ENCODE measurements at places on chromosomes 11 and 22.

DNA sequence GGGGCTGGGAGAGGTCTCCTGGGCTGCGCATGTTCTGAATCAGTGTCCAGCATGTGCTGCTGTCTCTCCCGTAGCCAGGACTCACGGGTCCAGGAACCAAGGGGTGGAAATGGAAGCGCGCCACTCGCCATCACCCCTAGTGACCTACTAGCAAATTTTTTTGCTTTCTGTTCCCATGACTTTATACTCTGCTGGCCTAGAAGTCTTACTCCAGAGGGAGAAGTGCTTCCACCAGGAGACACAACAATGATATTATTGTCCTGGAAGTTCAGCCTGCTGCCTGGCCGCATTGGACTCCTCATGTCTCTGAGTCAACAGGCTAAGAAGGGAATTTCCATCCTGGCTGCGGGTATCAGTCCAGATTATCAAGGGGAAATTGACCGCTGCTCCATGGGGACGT is 729.7 kb downstream of the BRD1 start:
- no peak for DNase-seq

DNA sequence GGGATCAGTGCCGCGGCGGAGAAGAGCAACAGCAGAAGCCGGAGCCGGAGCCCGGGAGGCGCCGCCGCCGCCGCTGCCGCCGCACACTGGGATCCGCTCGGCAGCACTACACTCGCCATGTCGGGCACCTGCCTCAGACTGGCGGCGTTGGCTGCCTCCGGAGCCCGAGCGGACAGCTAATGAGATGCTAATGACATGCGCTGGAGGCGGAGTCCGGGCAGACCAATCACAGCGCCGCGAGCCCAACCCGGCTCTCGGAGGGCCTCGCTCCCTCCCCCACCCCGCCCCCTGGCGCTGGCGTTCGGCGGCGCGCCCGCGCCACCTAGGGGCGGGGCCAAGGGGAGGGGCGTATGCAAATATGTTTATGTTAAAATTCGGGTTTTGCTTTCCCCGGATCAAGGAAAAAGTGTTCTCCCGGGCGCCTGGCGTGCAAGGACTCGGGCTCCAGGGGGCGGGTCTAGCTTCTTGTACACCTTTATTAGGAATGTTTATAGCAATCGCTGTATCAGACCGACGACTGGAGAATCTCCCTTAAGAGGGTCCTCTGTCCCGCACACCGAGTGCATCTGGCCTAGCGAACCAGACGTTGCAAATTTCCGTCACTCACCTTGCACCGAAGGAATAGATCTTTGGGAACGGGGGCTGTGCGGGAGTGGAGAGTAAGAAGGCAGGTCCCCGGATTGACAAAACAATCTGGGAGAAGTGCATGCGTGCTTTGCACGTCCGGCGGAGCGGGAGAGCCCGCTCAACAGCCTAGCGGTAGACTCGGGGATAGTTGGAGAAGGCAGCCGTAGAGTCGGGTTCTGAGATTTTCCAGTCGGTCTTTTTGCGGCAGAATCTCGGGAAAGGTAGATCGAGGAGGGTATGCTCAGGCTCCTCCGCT is at the start of gene CADM1:
Gene CADM1, minus strand, starts transcription at position 140 of the 883 bp plus-strand sequence.
- peak; percentile 67 for DNase-seq

DNA sequence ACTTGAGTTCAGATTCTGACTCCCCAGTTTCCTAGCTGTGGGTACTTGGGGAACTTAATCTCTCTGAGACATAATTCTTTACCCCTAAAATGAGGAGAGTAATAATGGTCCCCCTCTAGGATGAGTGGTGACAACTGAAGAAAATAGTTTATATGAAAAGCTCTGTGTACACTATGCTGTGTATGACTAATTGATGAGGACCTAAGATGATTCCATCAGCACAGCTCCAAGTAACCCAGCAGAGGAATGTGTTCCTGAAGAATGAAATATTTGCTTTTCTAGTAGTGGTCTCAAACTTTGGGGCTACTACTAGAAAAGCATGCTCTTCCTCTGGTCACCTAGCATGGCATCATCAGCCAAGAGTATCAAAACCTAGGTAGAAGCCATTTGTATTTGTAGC is 217.3 kb upstream of the NARS2 start:
- no peak for DNase-seq

- DNase-seq = no peak
Observed at GRCh38 chr11:4433856-4434255, 15.2 kb upstream of the OR52K2 start.

DNA sequence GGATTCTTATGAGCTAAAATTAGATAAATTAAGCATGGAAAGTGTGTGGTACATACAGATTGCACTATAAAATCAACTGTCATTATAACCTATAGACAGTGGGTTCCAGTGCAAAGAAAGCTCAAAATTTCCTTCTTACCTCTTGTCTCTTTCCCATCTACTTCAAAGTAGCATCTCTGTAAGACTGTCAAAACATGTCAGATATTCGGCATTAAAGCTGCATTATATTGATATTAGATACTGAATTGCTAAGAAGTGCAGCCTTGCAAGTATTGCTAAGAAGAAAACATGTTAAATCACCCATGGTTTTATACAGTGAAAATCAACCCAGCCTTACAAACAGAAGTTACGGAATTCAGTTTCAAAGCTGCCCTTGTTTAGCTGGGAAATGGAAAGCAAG is 849.8 kb upstream of the FAT3 start:
- no peak for DNase-seq

DNA sequence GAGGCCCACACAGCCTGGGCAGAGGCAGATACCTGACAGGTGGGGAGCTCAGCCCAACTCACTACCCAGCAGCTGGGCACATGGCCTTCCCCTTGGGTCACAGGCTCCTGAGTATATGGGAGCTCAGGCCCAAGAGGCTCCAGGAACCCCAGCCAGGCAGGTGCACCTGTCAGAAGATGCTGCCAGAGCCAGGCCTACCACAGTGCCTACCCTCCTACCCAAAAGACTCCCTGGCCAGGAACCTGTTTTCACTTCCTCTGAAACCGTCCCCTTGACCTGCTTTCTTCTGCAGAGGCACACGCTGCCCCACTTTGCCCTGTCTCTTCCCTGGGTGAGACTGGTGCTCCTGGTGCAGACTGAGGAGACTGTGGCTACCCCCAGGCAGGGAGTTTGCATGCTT is 2.9 kb downstream of the CHID1 start:
- DNase-seq = no peak

DNA sequence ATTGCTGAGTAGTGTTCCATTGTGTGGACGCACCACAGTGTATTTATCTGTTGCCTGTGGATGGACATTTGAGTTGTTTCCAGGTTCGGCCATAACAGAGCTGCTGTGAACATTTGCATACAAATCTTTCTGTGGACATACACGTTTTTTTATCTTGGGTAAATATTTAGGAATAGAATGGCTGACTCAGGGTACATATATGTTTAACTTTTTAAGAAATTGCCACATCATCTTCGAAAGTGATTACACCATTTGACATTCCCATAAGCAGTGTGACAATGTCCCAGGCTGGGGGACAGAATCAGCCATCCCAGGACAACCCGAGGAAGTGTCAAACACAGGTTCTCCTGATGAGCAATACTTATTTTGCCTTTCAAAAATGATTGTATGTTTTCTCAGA is 87.9 kb downstream of the OSBP2 start:
- no peak for DNase-seq

DNA sequence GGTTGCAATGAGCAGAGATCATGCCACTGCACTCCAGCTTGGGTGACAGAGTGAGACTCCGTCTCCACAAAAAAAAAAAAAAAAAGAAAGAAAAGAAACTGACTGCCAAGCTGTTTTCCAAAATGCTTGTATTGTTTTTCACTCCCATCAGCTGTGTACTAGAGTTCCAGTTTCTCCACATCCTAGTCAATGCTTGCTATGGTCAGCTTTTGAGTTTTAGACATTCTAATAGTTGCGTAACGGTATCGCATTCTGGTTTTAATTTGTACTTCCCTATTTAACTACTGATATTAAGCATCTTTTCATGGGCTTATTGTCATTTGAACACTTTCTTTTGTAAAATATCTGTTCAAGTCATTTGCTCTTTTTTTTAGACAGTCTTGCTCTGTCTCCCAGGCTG is 55.7 kb downstream of the TSPAN18 start:
- no peak for DNase-seq

DNA sequence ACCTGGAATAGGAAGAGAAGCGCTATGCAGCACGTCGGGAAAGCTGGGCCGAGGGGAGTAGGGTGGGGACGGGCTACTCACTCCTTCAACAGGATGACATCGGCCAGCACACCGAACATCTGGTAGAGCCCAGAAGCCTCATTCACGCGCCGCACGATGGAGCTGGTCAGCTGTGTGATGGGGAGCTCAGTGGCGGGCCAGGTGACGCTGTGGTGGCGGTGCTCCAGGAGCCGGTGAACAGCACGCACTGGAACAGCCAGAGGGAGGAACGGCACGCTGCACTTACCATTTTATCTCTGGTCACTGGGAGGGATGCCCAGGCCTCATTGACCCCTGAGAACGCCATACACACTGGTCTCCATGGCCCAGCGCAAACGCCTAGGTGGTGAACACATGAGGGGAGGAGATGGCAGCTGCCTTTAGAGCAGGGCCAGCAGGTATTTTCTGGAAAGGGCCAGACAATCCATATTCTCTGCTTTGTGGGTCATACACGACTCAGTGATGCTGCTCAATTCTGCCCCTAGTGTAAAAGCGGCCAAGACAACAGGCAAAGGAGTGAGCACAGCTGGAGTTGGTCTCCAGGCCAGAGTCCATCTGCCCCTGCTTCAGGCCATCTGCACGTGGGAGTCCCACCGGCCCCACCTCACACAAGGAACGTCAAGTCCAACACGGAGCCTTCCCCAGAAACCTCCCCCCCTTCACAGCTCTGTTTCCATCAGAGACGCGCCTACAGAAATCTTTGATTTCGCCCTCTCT is 8.8 kb downstream of the FOXRED2 start:
- DNase-seq = no peak

DNA sequence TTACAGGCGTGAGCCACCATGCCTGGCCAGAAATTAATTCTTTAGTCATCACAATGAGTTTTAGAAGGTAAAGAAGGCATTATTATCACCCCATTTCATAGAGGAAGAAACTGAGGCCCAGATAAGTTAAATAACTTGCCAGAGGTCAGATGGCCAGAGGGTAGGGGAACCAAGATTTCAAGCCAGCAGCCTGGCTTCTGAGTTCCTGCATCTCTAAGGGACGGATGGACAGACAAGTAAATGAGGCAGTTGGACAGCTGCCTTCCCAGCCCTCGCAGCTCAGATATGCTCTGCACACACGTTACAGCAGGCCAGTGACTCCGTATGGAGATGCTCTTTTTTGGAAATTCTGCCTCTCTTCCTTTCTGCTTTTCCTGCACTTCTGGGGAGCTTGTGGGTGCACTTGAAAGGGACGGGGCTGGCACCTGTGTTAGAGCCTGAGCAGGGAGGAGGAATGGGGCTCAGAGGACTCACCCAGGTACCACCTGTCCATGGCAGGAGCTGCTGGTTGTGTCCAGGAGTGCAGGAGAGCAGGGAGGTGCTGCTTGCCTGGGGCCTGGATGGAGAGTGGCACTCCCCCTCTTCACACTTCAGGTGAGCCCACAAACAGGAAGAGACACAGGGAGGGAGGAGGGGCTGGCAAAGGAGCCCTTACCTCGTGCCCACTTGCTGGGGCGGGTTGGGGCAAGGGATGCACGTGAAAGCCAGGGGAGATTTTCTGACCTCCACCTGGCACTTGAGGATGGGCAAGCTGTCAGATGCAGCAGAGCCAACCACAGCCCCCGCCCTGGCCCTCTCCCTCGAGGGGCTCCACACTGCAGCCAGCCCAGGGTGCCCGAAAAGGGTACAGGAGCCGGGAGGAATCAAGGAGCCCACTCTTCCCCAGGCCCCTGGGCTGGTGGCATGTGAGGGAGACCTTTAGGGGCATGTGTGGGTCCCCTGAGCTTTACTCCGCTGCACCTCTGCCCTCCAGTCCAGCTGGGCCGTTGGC is 3.3 kb upstream of the FXYD2 start:
- no peak for DNase-seq

DNA sequence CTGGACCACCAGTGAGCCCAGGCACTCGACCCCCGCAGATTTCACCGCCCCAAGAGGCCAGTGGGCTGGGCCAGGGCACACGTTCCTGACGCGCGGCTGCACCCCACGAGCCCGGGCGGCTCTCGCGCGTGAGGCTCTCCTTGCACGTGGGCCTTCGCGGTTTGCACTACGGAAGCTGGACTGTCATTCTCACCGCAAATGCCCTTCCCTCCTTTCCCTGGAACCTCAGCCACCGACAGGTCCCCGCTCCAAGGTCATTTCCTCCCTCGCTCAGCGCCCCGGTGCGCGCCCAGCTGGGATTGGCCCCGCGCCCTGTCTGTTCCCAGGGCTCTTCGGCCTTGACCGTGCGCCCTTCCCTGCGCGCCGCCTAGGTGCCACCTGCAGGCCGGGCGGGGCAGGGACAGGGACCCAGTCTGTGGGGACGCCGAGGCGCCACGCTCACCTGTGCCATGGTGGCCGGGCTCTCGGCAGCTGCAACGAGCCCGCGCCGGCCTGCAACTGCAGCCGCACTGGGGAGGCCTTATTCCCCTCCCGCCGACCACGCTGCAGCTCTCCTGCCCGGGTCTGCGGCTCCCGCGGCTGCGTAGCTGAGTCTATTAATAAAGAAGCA is 2.1 kb upstream of the CPT1A start:
- peak; percentile 57 for DNase-seq

- DNase-seq = no peak
Observed at GRCh38 chr11:82733444-82734119, at the start of gene FAM181B. Gene FAM181B (minus strand): TSS chr11:82733864. CDS start chr11:82733729, 135 bp downstream.

DNA sequence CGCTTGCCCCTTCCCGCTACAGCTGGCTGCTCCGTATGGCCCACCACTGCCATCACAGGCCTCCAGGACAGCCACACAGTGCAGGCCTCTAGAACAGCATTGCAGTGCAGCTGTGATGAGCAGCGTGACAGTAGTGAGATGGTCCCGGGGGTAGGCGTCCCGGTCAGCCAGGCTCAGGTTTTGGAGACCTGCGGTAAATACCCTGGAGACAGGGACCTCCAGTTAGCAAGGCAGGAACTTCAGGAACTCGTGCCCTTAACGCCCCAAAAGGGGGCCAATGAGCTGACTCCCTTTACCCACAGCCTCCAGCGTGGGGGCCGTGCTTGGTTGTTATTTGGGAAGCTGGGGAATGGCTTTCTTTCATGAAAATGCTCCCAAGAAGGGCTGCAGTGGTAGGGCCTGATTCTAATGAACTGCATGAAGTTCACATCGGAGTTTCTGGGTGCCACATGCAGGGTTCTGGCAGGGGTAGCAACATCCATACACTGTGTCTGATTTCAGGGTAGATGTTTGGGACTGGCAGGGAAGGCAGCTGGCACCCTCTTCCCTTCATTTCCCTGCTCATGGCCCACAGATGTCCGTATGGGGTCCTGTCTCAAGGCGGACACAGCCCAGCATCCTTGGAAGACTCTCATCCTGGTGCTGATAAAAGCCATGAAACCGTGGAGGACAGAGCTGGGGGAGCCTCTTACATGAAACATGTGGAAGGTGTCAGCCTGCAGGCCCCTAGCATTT is 440.5 kb downstream of the TBC1D22A start:
- DNase-seq = no peak

DNA sequence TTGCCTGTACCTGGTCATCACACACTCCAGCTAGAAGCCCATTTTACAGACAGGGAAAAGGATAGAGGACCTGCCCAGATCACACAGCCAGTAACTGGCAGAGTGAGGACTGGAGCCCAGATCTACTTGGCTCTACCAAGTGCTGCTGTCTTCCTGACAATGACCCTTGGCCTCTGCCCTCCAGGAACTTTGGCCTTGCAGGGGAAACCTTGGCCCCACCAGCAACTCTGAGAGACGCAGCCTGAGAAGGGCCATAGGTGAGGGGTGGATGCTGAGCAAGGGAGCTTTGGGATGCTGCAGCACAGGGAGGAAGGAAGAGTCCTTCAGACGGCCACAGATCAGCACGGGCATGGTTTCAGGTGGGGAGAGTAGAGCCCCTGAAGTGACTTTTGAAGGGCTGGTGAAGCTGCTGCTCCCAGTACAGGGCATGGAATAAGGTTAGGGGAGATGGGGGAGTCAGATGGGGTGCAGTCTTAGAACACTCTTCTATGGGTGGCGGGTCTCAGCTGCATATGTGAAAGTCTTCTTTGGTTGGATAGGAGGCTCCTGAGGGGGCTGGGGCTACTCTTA is 2.0 kb upstream of the CAPN5 start:
- no peak for DNase-seq
